NCI-H187 treated with DMSO at 0.1 percent for 48 hours (cell line): ENCODE measurements at places on chromosomes 7 and 10.
A peak's percentile ranks its signal among the peaks of the same experiment; 100 is the strongest.

- no peak for DNase-seq
Observed at GRCh38 chr7:117711556-117711955, 161.7 kb downstream of the CTTNBP2 start.

DNA sequence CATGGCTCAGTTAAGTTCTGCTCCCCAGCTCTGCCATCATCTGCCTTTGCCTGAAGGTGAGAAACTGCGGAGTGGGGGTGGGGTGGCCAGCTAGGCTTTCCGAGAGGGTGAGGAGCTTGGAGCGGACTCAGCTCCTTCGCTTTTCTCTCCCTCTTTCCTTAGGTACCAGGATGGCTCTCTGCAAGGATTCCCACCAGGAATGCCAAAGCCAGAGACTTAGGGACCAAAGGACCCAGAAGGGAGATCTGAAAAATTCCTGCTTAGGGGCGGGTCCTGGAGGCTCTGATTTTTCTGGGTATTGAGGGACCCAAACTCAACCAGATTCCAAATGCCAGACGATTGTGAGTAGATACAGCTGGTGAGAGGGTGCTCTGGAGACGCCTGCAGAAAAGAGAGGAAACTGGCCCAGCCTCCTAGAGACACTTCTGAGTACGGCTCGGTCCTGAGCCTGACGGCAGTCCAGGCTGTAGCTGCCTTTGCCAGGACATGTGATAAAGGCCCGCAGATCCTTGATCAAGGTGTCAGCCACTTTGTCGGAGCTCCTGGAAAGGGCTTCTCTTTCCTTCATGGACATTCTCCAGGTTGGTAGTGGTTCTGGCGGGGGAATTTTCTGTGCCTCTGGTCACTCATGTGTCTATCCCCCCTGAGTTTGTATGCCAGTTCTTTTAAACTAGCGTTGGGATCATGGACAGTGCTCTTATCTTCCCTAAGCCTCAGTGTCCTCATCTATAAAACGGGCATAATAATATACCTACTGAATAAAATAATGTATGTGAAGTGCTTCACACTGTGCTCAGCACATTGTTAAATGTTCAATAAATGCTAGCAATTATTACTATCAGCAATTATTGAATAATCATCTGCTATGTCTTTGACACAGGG, 42.5 kb upstream of the BTRC start:
- DNase-seq, result no peak

GRCh38 chr7:122520971-122521555, 177.9 kb downstream of the RNF133 start:
- peak; percentile 76 for DNase-seq

GRCh38 chr7:135150072-135150782, 2.4 kb downstream of the TMEM140 start:
- no peak for DNase-seq

GRCh38 chr7:1144269-1144771, 15.7 kb downstream of the ZFAND2A start:
- DNase-seq, result no peak
